Calu3 (cell line): ENCODE measurements at places on chromosomes 7 and 10. TPM values are rescaled to one million over a fixed set of nuclear protein-coding genes. Genes with fewer than 3 reads are reported as not detected.

- no peak for DNase-seq
Measured at GRCh38 chr7:156162451-156162850, 350.2 kb upstream of the SHH start.

DNA sequence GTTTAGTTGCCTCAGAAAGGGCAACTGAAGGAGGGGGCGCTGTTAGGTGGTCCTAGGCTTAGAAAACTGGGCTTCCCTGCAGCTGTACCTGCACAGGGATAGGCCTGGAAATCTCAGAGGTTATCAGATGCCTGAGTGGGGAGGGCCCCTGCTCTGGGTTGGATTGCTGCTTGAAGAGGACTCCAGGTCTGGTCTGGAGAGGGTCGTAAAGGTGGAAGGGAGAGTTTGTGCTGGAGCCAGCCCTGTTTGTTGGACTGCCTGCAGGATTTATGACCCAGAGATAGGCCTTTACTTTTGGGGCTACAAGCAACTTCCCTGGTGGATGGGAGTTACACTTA lies 765.9 kb downstream of the GRID1 start:
- no peak for DNase-seq

Gene SEMA4G
- total RNA-seq: 15.9 and 20.6 TPM in 2 replicates

GRCh38 chr7:6477318-6477660 lies 29.5 kb upstream of the DAGLB start:
- no peak for DNase-seq

DNA sequence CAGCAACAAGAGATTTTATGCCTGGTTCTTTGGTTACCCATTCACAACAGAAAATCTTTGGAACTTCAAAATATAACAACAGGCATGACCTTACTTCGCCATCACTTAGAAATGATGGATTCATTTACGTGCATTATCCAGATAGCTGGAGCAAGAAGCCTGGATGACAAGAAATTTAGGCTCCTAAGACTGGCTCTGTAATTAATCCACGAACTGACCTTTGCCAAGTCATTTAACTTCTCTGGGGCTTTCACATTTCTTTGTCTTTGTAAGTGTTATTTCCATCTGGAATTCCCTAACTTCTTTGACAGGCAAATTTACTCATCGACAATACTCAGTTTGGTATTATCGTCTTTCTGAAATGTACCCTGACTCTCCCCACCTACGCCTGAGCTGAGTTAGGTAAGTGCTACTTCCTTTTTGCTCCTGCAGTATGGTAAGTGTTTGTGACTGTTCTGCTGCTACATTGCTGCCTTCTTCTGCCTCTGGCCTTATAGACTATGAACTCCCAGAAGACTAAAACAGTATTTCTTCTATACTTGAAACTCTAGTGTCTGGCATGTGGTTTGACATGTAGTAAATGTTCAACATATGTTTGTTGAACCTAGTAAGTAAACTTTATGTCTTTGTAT lies 5.5 kb upstream of the MDFIC start:
- no peak for DNase-seq
